Naive thymus-derived CD4-positive, alpha-beta T cell (primary cell): ENCODE measurements at places on chromosomes 4 and X. TPM values are rescaled to one million over a fixed set of nuclear protein-coding genes. Genes with fewer than 3 reads are reported as not detected.

The HMX1 gene
- polyA plus RNA-seq, result not detected

The MCUB gene
- polyA plus RNA-seq, result 207 TPM

The RHOXF2B gene
- not detected for polyA plus RNA-seq

The CXCL1 gene
- not detected for polyA plus RNA-seq

The RBM46 gene
- not detected for polyA plus RNA-seq

The TGIF2LX gene
- not detected for polyA plus RNA-seq

The ETDA gene
- polyA plus RNA-seq, result not detected

The SPANXD gene
- not detected for polyA plus RNA-seq

GRCh38 chrX:68133181-68133580 is 300.1 kb downstream of the OPHN1 start:
- DNase-seq, result no peak

- no peak for DNase-seq
These were observed 144.8 kb downstream of the FRYL start for GRCh38 chr4:48635310-48635709.

- DNase-seq, result no peak
These were observed 265.1 kb downstream of the SLC39A8 start for GRCh38 chr4:102080184-102080583.

DNA sequence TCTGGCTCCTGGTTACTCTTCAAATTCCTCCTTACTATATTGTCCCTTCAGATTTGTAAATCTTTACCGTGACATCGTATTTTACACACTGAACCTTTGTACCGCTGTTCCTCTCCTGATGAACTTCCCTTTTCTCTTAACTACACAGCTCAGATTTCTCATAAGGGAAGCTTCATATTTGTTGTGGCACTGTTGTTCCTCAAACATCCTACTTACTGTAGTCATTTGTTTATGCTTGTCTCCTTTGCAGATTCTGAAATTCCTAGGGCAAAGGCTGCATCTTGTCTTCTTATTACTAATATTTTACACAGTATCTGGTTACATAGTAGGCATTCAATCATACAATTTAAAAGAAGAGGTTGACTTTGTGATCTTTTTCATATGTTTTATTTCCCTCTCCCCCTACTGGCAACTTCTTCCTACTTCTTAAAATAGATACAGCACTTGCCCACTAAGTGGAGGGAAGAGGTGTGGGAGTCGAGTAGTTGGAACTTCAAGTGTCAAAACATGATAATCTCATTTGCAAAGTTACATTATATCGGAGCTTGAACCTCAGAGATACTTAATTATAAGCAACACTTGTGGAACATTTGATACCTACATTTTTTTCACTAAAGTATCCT is 50.0 kb downstream of the TET2 start:
- no peak for DNase-seq

DNA sequence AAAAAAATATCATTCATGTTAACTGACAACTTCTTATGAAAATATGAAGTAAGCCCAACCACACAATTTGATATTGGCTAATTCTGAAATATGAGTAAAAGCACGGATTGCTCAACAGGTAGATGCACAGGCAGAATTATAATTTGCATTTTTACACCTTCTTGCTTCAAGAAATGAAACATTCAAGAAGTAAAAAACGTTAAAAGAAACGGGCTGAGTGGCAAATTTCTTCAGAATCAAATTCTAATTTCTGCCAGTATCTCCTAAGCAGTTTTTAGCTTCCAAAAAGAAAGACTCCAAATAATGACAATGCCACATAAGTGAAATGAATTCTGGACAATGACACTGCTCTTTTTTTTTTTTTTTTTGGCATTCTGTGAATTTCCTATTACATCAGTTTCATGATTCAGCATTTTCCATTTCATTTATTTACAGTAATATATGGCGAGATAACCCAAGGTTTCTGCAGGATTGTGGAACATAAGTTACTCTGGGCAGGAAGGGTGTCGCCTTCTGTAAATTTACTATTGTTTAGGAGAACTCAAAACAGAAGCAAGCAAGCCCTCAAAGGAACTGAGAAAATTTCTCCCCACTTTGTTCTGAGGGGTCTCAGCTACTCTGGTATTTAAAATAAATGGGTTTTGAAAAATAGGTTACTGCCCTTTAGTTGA is 1.4 kb downstream of the SEL1L3 start:
- no peak for DNase-seq

GRCh38 chrX:48794911-48795515 is 6.9 kb upstream of the HDAC6 start:
- DNase-seq, result no peak

GRCh38 chrX:153560000-153560399 is 38.9 kb downstream of the CCNQ start:
- no peak for DNase-seq

- no peak for DNase-seq
These were observed 31.5 kb upstream of the STOX2 start for GRCh38 chr4:183873409-183874185.

DNA sequence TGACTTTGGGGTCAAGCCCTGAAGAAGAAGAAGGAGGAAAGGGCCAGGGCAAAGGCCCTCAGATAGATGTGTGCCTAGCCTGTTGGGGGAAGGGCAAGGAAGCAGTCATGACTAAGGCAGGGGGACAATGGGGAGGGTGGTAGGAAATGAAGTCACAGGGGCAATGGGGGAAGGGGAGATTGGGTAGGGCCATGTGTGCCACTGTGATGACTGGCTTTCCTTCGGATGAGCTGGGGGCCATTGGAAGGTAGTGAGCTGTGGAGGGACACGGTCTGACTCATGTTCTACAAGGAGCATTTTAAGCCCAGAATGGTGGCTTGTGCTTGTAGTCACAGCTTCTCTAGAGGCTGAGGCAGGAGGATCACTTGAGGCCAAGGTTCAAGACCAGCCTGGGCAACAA is 642.0 kb downstream of the MID1IP1 start:
- DNase-seq, result no peak

DNA sequence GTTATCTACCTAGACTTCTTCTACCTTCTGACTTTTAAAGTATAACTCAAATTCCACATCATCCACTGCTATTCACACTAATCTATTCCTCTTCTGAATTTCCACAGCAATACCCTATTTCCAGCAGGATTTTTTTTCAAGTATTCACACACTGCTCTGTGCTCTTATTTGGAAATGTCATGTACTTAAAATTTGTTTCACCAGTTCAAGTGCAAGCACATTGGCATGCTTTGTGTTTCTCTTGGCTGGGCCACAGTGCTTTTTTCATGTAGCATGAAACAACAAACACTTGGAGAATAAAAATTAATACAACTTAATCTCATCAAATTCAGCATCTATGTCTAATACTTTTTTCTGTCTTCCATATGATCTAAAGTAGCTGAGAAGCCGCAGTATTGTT is 161.8 kb upstream of the PCDH18 start:
- DNase-seq, result no peak

GRCh38 chr4:84126061-84126787 is 372.9 kb downstream of the NKX6-1 start:
- DNase-seq, result no peak

GRCh38 chrX:133999031-133999705 is 13.8 kb upstream of the GPC3 start:
- DNase-seq, result no peak

- DNase-seq, result no peak
These were observed 219.0 kb upstream of the DKK2 start for GRCh38 chr4:107255114-107255513.

DNA sequence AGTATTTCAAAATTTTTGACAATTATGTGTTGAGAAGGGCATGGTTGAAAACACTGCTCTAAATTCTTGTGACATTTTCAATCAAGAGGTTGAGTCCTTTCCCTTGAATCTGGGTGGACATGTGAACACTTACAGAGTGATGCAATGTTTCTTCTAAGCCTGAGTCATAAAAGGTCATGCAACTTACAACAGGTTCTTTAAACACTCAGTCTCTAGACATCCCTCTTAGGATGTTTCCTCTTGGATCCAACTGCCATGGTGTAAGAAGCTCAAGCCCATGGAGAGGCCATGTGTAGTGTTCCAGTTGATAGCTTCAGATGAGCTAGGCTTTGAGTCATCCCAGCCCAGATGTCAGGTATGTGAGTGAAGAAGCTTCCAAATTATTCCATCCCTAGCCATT is 232.2 kb upstream of the MAOA start:
- no peak for DNase-seq

DNA sequence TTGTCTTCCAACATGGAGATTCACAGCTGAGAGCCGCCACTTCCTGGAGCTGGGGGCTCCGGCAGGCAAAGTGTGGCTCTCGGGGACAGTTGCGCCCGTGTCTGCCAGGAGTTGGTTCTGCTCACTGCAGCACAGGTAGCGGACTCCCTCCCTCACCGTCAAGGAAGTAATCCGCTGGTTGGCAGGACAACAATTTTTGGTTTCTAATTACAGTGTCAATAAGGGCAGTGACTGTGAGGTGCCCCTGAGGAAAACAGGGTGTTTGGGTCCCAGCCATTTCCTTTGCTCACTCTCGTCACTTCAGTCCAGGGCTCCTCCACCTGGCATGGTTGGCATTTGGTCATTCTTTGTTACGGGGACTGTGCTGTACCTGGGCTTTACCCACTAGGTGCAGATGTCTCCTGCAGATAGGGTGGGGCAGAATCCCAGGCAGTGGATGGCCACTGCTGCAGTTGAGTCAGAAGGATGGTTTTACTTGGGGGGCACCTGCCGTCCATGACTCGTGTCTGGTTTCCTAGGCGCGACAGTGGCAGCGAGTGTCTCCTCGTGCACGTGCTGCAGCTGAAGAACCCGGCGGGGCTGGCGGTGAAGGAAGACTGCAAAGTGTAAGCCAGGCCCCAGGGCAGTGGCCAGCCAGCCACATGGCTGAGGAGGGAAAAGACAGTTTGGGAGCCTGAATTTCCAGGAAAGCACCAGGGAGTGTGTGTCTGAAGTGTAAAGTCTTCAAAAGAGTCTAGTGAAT is 32.1 kb upstream of the CLCN4 start:
- DNase-seq, result no peak

- DNase-seq, result no peak
These were observed 124.0 kb downstream of the FAM53A start for GRCh38 chr4:1559896-1560650.

DNA sequence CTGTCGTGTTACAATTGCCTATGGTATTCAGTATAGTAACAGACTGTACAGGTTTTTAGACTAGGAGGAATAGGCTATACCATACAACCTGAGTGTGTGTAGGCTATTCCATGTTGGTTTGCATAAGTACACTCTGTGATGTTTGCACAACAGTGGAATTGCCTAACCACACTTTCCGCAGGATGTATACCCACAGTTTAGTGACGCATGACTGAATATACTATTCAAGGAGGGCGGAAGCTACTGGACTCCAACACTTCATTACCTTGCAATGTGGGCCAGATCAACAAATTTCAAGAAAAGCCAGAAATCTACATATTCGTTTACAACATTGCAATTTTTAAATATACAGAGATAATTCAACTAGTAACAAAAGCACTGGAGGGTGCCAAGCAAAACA is 317.2 kb downstream of the PDGFC start:
- DNase-seq, result no peak

DNA sequence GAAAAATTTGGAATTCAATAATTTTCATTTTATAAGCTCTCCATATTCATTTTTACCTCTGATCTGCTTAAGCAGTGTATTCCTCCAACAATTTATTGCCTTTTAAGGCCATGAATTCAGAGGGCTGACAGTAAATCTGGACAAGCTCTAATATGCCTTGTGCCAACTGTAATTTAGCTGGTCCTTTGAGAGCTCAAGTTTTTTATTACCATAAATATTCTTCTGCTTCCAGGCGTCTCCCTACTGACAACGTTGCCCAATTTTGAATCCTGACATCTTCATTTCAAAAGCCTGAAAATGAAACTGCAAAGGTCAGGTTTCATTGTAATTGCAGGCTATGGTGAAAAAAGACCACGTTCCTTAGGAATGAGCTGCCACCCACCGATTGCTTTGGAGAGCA is 95.8 kb upstream of the GEMIN8 start:
- no peak for DNase-seq

- no peak for DNase-seq
These were observed 92.2 kb downstream of the DCHS2 start for GRCh38 chr4:154399259-154399974.

DNA sequence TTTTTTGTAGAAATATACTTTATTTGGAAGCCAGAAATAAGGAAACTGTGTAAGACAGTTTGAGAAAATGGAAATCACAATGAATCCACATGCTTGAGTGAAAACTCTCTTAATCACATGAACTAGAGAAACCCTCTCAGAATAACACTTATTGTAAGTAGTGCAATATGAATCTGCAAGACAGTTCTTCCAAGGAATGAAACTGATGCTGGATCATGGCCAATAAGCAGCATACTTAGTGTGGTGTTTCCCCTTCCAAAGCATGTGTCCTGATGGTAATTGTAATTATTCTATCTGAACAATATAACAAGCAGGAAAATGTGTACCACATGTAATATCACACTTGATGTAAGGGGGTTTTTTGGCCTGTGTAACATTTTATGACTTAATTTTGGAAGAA is 1870.5 kb upstream of the TENM3 start:
- no peak for DNase-seq

DNA sequence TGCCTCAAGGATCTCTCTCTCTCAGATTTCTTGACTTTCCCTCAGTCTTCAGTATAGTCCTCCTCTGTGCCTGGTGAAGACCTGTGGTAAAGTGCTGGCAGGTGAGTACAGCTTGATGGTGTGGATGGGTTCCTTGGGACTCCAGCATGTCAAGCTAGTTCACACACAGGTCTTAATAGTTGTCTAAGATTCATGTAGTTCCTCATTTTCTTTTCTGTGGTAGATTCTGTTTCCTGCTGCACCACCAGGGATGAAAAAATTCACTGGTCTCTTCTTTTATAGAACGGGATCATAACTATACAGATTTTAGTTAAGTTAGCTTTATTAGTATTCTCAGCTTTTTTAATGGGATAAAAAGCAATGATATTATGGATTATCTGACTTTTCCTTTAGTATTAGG is 32.5 kb upstream of the PAQR3 start:
- no peak for DNase-seq

DNA sequence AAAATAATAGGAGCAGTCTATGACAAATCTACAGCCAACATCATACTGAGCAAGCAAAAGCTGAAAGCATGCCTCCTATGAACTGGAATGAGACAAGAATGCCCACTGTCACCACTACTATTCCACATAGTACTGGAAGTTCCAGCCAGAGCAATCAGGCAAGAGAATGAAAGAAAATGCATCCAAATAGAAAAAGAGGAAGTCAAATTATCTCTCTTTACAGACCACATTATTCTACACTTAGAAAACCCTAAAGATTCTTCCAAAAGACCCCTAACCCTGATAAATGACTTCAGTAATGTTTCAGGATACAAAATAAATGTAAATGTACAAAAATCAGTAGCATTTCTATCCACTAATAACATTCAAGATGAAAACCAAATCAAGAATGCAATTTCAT is 249.0 kb downstream of the STK32B start:
- no peak for DNase-seq

DNA sequence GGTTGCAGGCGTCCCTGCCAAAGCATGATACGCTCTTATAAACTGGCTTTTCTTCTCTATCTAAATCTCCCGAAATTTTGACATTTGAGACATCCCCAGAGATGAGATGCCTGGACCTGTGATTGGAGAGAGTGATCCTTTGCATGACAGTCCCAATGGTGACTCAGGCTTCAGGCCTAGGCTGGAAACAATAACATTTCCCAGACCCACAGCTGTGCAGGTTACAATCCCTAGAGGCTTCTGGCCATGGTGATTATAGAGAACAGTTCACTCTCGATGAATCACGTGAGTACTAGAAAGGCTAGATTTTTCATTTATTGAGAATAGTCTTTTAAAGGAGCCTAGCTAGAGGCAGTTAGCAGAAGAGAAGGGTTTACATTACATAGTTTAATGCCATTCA is 75.9 kb downstream of the SPATA18 start:
- DNase-seq, result no peak

- no peak for DNase-seq
These were observed 44.9 kb upstream of the FAM47C start for GRCh38 chrX:36963069-36963808.

- no peak for DNase-seq
These were observed 34.6 kb upstream of the SMS start for GRCh38 chrX:21905953-21906352.
